ENCODE measurements at places on chromosomes 4 and X.

- H3K36me3 ChIP-seq: peaks cover 5% of the 10 kb centered on the region
- no peaks in the 10 kb centered on the region for H3K27me3 ChIP-seq
- H3K4me3 ChIP-seq: no peak overlapping the region
- no peak for DNase-seq
- H3K27ac ChIP-seq: no peak overlapping the region
Observed at GRCh38 chr4:78845472-78845871, 69.3 kb downstream of the BMP2K start.

DNA sequence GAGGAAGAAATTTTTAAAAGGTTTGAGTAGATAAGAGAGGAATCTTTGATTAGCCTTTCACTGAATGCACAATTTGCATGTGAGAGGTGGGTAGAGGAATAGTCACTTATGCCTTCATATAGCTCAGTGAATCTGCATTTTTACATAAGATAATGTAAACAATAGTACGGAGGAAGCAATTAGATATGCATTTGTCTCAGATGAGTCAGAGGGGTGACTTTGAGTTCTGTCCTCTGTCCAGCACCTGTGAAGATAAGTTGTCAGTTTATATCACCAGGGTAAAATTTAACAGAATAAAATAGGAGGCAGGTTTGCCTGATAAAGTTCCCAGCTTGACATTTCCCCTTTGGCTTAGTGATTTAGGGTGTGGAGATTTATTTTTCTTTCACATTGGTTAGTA lies 841.9 kb downstream of the PCDH18 start:
- H3K4me1 ChIP-seq: peaks cover 12% of the 10 kb centered on the region
- H3K36me3 ChIP-seq: no peaks in the 10 kb centered on the region
- no peaks in the 10 kb centered on the region for H3K27me3 ChIP-seq
- no peak overlapping the region for H3K4me3 ChIP-seq

DNA sequence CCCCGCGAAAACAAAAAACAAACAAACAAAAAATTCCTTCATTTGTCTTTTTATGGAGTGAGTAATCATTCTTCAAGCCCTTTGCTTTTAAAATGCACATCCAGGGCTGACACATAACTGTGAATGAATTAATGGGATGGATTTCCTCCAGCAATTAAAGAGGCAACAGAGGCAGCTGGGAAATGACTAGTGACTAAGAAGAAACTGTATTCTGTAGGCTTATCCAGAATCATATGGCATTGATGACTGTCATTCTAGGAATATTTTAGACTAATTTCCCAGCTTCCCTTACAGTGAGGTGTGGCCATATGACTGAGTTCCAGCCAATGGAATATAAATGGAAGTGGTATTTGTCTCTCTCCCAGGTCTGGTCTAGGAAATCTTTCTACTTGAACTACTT lies 46.8 kb upstream of the PDE5A start:
- DNase-seq: no peak
- no peak overlapping the region for H3K4me3 ChIP-seq
- H3K36me3 ChIP-seq: no peaks in the 10 kb centered on the region
- H3K4me1 ChIP-seq: peaks cover 9% of the 10 kb centered on the region
- no peaks in the 10 kb centered on the region for H3K27me3 ChIP-seq

- H3K4me1 ChIP-seq: peaks cover 2% of the 10 kb centered on the region
- H3K27ac ChIP-seq: no peak overlapping the region
- no peaks in the 10 kb centered on the region for H3K27me3 ChIP-seq
- no peak for DNase-seq
- no peaks in the 10 kb centered on the region for H3K36me3 ChIP-seq
Observed at GRCh38 chr4:33013282-33013681, 2293.1 kb downstream of the PCDH7 start.

DNA sequence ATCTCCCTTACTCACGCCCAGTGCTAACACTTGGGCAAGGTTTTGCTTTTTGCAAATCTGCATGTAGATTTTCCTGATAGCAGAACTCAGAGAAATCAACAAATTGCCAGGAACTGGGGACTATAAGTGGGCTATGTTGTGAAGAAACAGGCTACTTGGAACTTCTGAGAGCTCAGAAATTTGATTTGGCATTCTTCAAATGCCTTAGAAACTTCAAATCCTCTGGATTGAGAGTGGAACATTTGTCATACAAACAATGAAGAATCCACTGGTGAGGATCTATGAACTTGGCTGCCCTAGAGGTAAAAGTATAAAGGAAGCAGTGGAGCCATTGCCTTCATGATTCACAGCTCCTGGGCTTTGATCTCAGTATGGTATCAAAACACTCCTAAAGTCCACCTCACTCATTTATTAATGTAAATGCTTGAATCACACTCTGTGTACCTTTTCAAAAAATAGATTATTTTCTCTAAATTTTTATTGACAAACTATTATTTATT lies 126.0 kb downstream of the GLRA3 start:
- H3K27ac ChIP-seq: no peak overlapping the region
- H3K4me3 ChIP-seq: no peak overlapping the region
- no peak for DNase-seq
- H3K36me3 ChIP-seq: no peaks in the 10 kb centered on the region
- no peaks in the 10 kb centered on the region for H3K27me3 ChIP-seq
- H3K4me1 ChIP-seq: no peaks in the 10 kb centered on the region

DNA sequence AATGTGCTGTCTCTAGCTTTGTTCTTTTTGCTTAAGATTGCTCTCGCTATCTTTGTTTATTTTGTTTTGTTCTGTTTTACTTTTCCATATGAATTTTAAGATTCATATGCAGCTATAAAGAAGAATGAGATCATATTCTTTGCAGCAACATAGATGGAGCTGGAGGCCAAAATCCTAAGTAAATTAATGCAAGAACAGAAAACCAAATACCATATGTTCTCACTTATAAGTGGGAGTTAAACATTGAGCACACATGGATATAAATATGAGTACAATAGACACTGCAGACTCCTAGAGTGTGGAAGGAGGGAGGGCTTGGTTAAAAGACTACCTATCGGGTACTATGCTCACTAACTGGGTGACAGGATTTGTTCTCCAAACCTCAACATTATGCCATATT lies 237.8 kb downstream of the TRAM1L1 start:
- H3K36me3 ChIP-seq: no peaks in the 10 kb centered on the region
- no peaks in the 10 kb centered on the region for H3K4me1 ChIP-seq
- no peaks in the 10 kb centered on the region for H3K27me3 ChIP-seq
- no peak overlapping the region for H3K4me3 ChIP-seq

DNA sequence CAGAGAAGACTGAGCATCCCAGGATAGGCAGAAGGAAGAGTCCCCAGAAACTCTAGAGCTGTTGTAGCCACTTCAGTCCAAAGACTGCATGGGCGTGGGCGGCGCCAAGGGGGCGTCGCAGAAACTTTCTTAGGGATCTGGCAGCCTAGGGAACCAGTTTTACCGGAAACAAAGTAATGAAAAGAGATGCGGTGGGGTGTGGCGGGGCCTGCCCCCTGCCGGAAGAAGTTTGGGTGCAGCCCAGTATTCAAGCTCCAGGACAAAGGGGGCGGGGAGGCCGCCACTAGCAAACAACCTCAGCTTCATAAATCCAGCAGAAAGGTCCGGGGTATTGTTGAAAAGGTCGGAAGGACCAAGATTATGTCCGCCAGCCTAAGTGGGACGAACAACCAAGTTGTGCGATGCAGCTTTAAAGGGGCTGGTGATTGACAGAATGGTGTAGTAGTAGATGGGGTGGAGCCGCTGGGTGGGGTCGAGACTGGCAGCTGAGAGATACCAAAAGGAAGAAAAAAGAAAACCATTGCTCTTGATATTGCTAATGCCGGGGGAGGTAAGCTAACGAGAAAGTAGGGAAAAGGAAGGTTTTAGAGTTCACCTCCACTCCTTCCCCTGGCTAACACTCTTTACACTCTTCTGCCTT lies 190.5 kb downstream of the RRAGB start:
- DNase-seq: peak; percentile 51
- H3K27ac ChIP-seq: peak overlapping the region; percentile 94
- H3K27me3 ChIP-seq: no peaks in the 10 kb centered on the region
- H3K36me3 ChIP-seq: peaks cover 2% of the 10 kb centered on the region

DNA sequence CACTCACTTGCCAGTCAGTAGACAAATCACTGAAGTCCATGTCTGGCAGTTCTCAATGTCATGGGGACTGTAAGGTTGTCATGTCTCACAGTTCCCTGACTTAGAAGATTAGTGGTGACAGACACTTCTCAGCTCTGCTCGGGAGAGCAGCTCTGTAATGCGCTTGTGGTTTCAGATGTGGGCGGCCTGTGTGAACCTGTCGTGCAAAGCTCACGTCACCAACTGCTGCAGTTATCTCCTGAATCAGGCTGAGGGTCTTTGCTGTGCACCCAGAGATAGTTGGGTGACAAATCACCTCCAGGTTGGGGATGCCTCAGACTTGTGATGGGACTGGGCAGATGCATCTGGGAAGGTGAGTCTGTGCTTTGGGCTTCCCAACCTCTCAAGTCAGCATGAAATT lies at the start of gene IL9R:
Gene IL9R, plus strand, starts transcription at position 261 of the 400 bp plus-strand sequence. Its CDS starts 64 bp downstream, at position 325.
- DNase-seq: no peak
- no peaks in the 10 kb centered on the region for H3K27me3 ChIP-seq
- no peak within 1 kb of the TSS for H3K27ac ChIP-seq
- no peaks in the 10 kb centered on the region for H3K36me3 ChIP-seq

DNA sequence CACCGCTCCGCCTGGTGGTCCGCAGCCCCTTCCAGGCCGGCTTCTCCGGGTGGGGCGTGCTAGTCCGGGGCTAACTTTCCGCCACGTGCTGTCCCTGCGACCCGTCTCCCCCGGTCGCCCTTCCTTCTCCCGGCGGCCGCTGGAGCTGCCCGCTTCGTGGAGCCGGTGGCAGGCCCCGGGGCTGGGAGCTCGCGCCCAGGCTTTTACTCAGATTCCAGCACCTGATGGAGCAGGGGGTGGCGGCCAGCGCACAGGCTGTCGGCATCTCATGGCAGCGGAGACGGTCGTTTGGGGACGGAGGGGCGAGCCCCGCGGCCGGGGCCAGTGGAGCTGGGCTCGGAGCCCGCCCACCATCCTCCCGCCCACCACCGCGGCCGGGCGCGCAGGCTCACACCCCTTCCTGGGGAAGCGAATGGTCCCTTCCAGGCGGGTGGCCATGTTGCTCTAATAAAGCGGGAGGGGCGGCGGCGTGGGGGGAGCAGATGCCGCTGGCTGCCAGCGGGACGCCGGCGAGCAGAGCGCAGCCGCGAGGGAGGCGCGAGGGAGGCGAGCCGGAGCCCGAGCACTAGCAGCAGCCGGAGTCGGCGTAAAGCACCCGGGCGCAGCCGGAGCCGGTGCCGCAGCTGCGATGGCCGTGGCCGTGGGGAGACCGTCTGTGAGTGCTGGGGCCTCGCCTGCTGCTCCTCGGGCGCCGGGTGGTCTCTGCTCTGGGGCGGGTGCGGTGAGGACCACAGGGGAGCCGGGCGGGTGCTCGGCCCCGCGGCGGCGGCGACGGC lies at the start of gene SEPTIN11:
Gene SEPTIN11, plus strand, starts transcription at position 477 of the 776 bp plus-strand sequence. Its CDS starts 152 bp downstream, at position 629.
- peaks cover 18% of the 10 kb centered on the region for H3K4me1 ChIP-seq
- peak within 1 kb of the TSS; percentile 96 for H3K27ac ChIP-seq
- peaks cover 2% of the 10 kb centered on the region for H3K36me3 ChIP-seq

- DNase-seq: no peak
- no peaks in the 10 kb centered on the region for H3K36me3 ChIP-seq
- no peaks in the 10 kb centered on the region for H3K4me1 ChIP-seq
- no peak overlapping the region for H3K27ac ChIP-seq
Observed at GRCh38 chrX:20989361-20989760, 384.9 kb upstream of the CNKSR2 start.

DNA sequence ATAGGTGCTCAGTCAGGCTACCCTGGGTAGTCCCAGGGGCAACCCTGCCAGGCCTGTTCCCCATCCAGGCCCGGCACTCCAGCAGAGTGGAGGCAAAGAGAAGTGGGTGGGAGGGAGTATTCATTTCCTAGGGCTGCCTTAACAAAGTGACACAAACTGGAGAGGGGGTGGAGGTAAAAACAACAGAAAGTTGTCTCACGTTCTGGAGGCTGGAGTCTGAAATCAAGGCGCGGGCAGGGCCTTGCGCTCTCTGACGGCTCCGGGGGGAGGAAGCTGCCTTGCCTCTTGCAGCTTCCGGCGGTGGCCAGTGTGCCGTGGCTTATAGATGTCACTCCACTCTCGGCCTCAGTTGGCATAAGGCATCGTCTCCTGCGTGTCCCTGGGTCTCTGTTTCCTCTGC lies 90.8 kb downstream of the DCTD start:
- H3K4me1 ChIP-seq: peaks cover 5% of the 10 kb centered on the region
- peaks cover 25% of the 10 kb centered on the region for H3K27me3 ChIP-seq
- H3K4me3 ChIP-seq: no peak overlapping the region

GRCh38 chr4:184421533-184422155 lies 52.7 kb downstream of the IRF2 start:
- H3K4me1 ChIP-seq: no peaks in the 10 kb centered on the region
- H3K4me3 ChIP-seq: no peak overlapping the region
- DNase-seq: no peak

GRCh38 chrX:52425775-52426174 lies 57.0 kb downstream of the XAGE2 start:
- no peaks in the 10 kb centered on the region for H3K36me3 ChIP-seq
- DNase-seq: no peak
- no peaks in the 10 kb centered on the region for H3K27me3 ChIP-seq
- H3K4me3 ChIP-seq: no peak overlapping the region
- peaks cover 1% of the 10 kb centered on the region for H3K4me1 ChIP-seq
- H3K27ac ChIP-seq: peak overlapping the region; percentile 24

DNA sequence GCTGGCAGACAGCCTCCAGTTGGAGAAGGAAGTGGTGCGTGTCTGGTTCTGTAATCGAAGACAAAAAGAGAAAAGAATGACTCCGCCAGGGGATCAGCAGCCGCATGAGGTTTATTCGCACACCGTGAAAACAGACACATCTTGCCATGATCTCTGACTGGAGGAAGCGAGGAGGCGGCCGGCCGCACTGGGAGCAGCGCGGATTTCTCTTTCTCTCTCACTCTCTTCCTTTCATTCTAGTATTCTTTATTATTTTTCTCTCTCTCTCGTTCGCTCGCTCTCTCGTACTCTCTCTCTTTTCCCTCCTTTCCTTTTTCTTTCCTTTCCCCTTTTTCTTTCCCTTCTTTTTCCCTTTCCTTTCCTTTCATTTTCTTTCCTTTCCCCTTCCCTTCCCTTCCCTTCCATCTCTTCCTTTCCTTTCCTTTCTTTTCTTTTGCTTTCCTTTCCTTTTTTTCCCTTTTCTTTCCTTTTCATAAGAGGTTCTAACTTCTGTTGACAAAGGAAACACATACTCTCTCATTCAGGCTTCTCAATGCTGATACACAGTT lies 1.2 kb downstream of the POU3F4 start:
- no peak for DNase-seq
- peak overlapping the region; percentile 63 for H3K4me3 ChIP-seq
- H3K36me3 ChIP-seq: no peaks in the 10 kb centered on the region
- H3K27ac ChIP-seq: no peak overlapping the region
- peaks cover 12% of the 10 kb centered on the region for H3K4me1 ChIP-seq

DNA sequence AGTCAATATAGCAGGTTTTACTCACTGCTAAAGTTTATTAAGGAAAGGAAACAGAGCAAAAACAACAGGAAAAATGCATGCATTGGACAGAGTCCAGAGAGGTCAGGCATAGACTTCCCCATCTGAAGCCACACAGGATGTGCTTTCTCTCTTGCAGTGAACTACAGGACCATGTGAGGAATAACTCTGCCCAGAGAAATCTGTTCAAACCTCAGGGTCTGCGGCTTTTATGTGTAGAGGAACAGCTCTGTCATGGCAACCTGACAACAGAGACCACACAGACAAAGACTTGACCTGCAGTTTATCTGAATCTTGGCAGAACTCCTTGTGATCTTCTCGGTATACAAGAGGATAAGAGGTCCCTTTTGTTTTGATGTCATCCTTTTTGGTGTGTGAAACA lies 46.3 kb upstream of the LONRF3 start:
- DNase-seq: no peak
- H3K27me3 ChIP-seq: no peaks in the 10 kb centered on the region
- H3K4me1 ChIP-seq: no peaks in the 10 kb centered on the region
- H3K27ac ChIP-seq: no peak overlapping the region
- no peaks in the 10 kb centered on the region for H3K36me3 ChIP-seq
- H3K4me3 ChIP-seq: no peak overlapping the region
